Stimulated activated CD8-positive, alpha-beta memory T cell treated with anti-CD3 and anti-CD28 coated beads, Interleukin-15, amount 100 ng/mL, for 24 hours (primary cell): ENCODE measurements at places on chromosomes 7 and 10.

GRCh38 chr10:43141421-43141820 is 3.2 kb downstream of the CSGALNACT2 start:
- DNase-seq, result no peak

- DNase-seq, result no peak
Measured at GRCh38 chr7:44368455-44368854, 43.1 kb upstream of the CAMK2B start.

GRCh38 chr7:151863386-151864079 is 13.4 kb downstream of the PRKAG2 start:
- DNase-seq, result no peak

DNA sequence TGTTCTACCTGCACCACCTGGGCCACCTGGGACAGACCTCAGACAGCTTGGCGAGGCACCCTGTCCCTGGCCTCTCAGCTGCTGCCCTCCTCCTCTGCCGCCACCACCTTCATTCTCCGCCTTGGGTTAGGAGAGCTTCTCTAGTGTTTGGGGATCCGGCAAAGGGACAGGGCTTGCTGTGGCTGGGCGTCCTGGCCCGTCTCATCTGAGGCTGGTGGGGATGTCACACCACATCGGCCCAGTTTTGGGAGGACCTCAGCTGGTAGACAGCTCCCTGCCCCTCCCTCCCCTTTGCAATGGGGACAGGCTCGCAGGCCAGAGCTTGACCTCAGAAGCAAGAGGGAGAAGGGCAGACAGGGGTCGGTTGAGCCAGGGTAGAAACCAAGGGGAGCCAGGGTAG is 26.4 kb downstream of the SPOCK2 start:
- DNase-seq, result no peak

DNA sequence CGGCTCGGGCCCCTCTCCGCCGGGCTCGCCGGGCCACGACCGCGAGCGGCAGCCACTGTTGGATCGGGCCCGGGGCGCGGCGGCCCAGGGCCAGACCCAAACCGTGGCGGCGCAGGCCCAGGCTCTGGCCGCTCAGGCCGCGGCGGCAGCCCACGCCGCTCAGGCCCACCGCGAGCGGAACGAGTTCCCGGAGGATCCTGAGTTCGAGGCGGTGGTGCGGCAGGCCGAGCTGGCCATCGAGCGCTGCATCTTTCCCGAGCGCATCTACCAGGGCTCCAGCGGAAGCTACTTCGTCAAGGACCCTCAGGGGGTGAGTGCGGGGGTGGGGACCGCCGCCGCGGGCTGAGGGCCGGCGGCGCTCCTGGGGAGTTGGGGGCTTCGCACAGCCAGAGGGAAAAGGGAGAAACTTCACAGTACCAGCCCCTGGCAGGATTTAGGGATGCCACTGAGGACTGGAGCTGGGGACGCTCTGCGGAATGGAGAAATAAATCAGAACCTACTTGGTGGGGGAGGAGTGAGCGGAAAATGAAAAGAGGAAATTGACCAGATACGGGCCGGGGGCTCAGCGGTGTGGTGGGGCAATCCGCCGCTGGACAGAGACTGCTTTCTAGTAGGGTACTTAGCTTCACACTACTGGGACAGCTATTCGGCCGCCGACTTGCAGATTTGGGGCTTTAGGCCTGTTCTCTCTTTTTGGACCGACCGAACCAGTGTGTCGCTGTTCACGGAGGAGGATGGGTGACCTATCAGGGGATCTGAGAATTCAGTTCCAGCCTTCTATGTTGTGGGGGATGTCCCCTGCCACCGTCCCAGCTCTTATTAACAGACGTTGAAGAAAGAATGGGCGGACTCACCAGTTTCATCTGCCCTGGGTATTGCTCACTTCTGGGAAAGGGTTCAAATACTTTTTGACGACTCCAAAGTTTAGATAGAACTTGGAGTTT is 669 bp downstream of the PI4K2A start:
- peak; percentile 16 for DNase-seq

- no peak for DNase-seq
Measured at GRCh38 chr10:125466685-125467084, 216.3 kb downstream of the TEX36 start.

DNA sequence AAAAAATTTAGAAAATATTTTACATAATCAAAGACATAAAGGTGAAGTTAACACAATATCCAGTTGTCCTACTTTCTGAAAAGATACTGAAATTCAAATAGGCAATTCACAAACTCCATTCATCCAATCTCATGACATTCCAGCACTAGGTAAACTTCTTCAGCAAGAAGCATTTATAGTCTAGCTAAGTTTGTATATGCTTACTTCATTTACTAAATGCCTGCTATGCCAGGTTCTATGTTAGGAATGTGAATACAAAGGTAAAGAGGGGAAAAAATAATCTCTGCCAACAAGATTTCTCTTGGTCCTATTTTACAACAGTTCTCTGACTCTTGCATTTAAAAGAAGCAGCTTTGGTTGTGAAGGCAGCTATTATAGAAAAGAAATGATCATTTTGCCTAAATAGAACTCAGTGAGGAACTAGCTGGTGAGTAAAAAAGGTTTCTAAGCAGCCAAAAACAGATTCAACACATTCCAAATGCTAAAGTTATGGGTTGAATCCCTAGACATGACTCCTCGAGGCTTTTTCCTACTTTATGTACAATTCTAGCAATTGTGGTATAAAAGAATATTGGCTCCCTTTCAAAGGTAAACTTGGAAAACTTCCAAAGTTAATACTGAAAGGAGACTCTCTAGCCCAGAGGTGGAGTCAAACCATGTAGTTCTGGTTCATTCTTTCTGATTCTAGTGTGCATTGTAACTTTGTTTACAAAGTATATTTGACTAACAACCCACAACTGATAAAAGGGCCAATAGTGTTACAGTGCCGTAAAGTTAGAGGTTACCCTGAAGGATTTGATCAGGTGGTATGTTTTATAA is 30.9 kb upstream of the KLHL7 start:
- no peak for DNase-seq

DNA sequence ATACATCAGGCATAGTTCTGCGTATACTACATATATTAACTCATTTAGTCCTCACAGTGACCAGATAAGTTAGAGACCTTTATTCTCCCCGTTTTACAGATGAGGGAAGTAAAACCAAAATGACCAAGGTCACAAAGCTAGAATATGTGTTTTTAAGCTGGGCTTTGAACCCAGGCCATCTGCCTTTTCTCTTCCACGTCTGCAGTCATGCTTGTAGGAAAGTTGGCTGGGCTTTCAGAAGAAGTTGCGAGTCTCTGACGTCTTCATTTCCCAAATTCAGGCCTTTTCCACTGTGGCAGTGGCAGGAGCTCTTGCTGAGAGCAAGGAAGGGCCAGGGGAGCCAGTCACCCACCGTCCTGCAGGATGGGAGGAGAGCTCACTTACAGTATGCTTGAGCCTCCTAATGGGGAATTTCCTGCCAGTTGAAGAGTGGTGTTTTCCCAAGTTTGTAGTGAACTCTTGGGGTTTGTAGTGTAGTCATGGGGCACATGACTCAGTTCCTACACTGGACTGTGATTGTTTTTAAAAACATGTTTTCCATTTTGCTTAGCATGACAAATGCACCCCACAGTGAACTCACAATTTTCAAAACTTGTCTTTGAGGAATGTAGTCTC is 34.2 kb downstream of the CYP17A1 start:
- no peak for DNase-seq

DNA sequence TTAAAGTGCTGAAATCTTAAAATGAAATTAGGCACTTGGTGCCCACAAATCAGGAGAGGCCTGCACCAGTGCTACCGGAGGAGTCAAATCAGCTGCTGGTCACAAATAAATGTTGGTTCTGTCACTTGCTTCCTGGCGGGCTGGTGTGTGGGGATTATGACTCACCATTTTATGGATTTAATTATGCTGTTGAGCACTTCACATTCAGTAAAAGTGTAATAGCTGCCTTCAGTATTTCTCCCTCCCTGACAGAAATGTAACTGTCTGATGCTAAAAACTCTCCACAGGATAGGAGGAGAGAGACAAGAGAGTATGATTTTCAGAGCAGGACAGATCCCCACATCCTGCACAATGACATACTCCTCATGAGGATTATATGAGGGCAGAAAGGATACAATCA is 186.0 kb downstream of the JAZF1 start:
- no peak for DNase-seq

- no peak for DNase-seq
Measured at GRCh38 chr7:1054438-1054837, 10.1 kb downstream of the GPR146 start.

GRCh38 chr10:91294134-91294906 is 73.9 kb downstream of the PCGF5 start:
- no peak for DNase-seq

DNA sequence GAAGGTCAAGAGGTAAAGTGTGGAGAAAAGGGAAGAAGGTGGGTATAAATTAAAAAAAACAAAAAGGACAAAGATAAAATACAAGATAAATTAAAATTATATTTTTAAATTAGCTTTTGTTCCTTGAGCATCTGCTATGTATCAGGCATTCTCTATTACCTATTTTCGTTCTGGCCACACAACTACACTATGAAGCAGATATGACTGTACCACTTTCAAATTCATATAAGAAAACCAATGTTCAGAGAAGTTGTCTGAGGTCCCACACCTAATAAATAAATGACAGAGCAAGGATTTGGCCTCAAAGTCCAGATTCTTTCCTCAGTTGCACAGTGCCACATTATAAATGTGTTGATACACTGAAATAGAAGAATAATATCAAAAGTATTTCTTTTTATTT is 103.8 kb upstream of the PCDH15 start:
- no peak for DNase-seq

DNA sequence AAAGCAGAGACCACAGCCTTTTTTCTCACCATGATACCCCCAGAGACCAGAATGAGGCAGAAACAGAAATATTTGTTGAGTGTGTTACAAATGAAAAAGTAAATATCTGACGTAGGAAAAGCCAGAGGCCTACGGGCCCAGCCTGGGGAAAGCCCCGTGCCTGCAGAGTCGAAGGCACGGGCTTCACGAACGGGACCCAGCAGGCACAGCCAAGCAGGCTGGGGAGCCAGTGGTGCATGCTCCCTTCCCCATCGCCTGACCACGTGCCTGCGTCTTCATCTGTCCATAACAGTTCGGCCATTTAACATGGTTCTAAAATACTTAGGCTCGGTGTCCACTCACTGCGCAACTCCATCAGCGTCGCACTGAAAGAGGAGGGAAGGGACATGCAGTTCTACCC is 50.8 kb downstream of the SLIT1 start:
- no peak for DNase-seq

- DNase-seq, result no peak
Measured at GRCh38 chr10:8600192-8600591, 545.7 kb downstream of the GATA3 start.

GRCh38 chr7:1298051-1298930 is 65.6 kb downstream of the UNCX start:
- no peak for DNase-seq

DNA sequence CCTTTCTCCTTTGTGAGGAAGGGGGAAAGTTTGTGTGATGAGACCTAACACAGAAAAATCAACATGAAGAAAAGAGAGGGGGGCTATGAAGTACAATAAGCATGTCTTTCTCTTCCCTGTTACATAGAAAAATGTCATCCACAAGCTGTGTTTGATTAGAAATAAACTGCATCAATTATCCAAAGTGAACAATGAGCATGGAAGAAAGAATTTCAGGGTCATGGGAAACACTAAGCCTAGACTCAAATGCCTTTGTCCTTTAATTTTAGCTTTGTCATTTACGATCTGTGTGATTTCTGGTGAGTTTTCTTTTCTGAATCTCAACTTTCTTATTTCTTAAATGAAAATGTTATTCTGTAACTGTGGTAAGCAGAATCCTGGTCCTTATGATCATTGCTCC is 121.0 kb downstream of the GNAI1 start:
- no peak for DNase-seq

DNA sequence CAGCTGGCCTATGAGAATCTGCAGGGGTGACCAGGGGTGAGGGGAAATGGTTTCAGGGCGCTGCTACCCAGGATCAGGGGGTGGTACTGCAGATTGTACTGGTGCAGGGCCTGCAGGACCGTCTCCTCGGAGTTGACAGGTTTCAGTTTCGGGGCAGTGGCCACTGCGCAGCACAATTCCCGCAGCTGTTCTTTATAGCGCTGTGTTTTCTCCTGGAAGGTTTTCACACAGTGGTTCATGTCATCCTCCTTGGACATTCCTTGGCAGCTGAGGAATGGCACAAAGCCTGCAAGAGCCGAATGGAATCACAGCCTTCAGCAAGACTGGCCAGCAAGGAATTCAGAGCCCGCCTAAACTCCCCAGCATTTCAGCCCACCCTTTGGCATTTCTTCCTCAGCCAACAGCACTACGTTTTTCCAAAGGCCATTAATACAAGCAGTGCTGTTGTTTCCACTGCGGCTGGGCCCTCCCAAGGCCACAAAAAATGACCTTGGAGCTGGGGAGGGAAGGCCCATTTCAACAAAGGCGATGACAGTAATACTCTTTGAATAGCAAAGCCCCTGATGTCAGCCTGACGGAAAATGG is 44.9 kb downstream of the PNLIPRP2 start:
- DNase-seq, result no peak
